ENCODE measurements at places on chromosomes 2 and 18.

DNA sequence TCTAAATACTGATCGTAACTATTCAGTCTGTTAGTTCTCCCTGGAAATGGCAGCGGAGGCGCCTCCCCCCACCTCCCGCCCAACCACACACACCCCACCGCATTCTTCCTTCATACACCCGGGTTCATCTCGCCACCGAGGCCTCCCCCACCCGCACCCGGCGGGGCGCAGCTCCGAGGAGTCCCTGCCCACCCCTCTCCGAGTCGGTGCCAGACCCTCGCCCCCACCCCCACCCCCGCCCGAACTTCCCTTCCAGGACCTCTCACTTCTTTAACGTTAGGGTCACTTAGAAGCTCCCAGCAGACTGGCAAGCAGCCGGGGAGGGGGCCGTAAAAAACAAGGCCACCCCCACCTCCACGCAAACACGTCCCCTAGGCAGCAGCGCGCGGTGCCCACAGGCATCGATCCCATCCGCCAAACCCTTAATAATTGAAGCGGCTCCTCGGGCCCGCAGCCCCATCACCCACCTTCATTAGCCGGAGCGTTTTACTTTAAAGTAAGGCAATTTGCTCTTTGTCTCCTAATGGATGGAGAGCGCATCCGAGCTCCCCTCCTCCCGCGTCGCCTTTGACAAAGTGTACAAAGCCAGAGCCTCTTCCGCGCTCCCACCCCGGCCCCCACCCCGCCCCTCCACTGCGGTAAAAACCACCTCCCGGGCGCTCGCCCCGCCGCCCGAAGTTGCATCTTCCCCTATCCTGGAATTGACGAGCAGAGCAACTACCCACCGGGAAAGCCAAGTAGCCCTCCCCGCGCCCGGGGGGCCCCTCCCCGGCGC lies 624 bp downstream of the ZNF516 start:
- DNase-seq, result no peak

- no peak for DNase-seq
These were observed 8.5 kb upstream of the CXCR4 start for GRCh38 chr2:136126421-136126926.

- DNase-seq, result no peak
These were observed 65.5 kb downstream of the STEAP3 start for GRCh38 chr2:119289093-119289492.

- DNase-seq, result no peak
These were observed 20.8 kb downstream of the KCNF1 start for GRCh38 chr2:10932345-10933151.

DNA sequence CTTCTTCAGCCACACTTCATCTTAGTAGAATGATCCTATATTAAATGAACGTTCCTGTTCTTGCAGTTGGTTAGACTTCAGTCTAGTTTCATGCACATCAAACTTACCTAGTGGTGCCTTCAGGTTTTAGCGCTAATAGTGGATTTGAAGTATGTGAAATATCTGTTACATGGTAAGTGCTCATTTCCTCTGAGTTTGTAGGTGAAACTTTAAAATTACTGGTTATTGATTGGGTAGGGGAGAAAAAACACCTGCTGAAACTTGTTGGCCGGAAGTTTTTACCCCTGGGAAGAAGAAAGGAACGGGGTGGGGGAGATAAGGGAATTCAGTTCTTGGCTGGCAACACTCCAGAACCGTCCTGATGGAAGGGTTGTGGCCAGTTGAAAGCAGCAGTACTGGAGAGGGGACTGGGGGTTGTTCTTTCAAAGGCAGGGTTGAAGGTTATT lies 112.8 kb downstream of the SPTBN1 start:
- no peak for DNase-seq

DNA sequence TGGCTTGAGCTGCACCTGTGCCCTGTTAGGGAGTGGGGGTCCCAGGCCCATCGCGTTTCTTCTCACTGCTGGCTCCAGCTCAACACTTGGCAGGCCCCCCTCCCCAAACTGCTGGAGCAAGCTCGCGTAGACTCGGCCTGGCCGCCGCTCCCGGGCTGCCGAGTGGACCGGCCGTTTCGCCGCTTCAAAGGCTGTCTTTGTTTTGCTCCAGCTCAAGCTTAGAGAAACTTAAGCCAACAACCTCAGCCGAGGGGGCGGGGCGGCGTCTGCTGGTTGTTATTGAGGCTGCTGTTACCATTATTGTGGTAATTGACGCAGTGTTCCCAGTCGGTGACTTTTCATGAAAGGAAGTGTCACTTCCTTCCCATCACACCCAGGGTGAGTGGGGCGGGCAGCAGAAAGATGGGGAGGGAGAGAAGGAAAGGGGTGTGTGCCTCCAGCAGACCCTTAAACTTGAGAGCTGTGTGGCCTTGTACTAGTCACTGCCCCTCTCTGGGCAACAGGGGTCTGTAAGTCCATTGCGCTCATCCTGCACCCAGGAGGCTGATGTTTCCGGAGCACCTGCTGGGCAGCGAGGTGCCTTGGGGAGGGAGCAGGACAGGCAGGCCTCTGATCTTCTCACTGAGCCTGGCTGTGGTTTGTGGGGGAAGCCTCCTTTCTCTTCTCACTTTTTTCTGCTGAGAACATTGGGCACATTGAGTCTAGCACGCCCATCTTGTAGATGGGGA lies 2.1 kb downstream of the ARID5A start:
- peak; percentile 91 for DNase-seq

All from lower lobe of right lung (tissue), 2 donors.